ENCODE measurements at places on chromosomes 2 and 18.

- DNase-seq, result no peak
Observed at GRCh38 chr2:39779927-39780326, 869 bp upstream of the THUMPD2 start.

DNA sequence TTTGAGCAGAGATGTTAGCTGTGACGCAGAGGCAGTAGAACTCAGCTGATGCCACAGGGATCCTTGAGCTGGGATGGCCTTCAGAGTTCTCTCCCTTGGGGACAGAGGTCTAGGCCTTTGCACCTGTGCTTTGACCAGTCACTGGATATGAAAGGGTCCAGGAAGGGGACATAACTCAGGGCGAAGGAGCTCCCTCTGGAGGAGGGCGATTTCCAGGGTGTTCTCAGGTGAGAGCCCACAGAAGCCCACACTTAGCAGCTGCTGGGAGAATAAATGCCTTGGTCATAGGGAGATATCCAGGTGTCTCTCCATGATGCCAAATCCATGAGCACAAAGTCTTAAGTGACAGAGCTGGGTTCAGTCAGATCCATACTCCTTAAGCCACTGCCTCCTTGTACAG lies 369.2 kb downstream of the NYAP2 start:
- DNase-seq, result no peak

GRCh38 chr2:95031076-95031725 lies 5.7 kb downstream of the MAL start:
- no peak for DNase-seq

DNA sequence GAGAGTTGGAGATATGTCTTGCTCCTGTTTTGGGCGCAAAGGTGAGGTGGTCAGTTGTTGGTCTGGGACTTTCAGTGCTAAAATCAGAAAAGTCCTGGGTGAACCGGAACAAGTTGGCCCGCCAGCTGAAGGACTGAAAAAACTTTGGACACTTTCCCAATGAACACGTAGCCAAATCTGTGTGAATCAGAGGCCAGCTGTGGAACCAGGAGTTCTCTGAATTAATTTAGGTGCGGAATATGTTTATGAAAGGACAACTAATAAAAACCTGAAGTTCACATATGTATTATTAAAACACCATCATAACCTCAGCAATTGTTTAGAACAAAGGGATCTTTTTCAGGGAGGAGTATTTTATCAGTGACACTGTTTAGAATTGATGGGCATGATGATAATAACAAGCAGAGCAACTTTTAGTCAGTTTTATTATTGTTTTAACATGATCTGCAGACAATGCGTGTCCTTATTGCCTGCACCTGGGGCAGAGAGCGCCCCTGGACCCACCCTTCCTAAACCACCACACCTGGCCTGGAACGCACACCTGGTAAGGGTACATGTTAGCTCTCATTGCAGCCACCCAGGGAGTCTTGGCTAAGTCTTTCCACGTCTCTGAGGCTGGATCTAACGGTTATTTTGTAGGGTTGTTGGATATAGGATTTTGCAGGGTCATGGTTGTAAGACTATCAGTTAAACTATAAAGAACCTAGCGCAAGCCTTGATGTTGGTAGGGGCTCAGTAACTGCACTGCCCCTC lies 9.9 kb upstream of the ODC1 start:
- no peak for DNase-seq
